ENCODE measurements at places on chromosomes 1 and 21.

DNA sequence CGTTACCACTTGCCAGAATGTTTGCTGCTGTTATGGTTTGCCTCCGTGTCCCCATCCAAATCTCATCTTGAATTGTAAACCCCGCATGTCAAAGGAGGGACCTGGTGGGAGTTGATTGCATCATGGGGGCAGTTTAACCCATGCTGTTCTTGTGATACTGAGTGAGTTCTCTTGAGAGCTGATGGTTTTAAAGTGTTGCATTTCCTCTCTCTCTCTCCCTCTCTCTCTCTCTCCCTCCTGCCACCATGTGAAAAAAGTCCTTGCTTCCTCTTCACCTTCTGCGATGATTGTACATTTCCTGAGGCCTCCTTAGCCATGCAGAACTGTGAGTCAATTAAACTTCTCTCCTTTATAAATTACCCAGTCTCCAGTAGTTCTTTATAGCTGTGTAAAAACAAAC is 44.4 kb downstream of the CFHR5 start:
- DNase-seq = no peak

DNA sequence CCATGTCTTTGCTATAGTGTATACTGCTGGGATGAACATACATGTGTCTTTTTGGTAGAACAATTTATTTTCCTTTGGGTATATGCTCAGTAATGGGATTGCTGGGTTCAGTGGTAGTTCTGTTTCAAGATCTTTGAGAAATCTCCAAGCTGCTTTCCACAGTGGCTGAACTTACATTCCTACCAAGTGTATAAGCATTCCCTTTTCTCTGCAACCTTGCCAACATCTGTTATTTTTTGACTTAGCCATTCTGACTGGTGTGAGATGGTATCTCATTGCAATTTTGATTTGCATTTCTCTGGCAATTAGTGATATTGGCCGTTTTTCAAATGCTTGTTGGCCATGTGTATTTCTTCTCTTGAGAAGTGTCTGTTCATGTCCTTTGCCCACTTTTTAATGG is 37.5 kb upstream of the ANGPTL1 start:
- DNase-seq = no peak

- no peak for DNase-seq
Observed at GRCh38 chr1:27831568-27832410, 1.2 kb downstream of the PPP1R8 start.

- DNase-seq = no peak
Observed at GRCh38 chr1:16351456-16351993, 755 bp downstream of the FBXO42 start.

- DNase-seq = no peak
Observed at GRCh38 chr1:67983867-67984266, 66.6 kb downstream of the DIRAS3 start.

DNA sequence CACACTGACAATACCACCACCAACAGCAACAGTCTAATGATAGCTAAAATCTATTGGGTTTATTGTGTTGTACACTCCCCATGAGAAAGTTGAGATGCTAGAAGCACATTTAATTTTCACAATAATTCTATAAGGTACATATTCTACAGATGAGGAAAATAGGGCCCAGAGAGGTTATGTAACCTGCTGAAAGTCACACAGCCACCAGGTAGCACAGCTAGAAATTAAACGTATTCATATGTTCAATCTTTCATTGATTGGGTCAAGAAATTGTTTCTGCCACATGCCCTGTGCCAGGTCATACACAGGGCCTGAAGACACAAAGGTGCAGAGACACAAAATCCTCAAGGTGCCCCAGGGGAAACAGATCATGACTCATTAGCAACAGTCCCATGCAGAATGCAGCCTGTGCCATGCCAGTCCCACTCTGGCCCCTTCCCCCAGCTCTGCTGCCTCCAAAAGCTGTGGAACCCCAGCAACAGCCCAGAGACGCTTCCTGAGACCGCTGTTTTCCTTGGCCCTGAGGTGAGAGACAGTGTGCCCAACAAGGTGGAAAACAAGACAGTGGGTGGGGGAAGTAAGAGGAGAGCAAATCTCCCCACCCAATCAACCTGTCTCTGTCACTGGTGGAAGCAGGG is 32.1 kb downstream of the GJA4 start:
- DNase-seq = no peak

DNA sequence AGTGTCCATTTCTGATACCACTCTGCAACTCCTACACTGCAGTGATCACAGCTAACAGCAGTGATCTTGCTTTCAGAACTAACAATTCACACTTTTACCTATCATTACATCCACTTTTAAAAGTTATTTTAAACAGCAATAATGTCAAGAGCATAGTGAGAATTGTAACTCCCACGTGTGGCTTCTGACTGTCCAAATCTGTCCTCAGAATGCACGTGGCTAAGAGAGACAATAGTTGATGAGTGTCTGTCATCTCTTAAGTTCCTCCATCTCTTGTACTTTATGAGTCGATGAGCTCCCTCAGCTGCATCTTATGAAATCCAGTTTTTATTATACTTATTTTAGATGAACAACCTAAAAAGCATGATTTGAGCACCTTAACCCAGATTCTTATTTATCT is 16.5 kb upstream of the CFHR5 start:
- no peak for DNase-seq

DNA sequence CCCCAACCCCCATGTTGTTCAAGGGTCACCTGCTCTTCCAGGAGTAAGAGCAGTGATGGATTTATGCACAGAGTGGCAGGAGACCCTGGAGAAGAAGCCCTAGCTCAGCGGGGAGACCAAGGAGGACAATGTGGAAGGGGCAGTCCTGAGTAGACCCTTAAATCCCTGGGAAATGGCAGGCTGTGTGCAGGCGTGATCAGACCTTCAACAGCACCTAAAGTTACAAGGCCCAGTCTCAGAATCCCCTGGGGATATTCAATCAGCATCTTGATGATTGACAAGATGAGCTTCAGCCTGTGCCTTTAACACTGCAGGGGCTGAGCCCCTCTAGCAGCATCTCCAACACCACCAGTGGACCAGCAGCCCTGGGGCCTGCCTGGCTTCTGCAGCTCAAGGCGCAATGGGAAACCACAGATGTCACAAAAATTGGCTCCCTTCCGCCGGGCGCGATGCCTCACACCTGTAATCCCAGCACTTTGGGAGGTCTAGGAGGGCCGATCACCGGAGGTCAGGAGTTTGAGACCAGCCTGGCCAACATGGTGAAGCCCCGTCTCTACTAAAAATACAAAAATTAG is 60.4 kb downstream of the IRF2BP2 start:
- no peak for DNase-seq

GRCh38 chr21:42222386-42222785 is 3.4 kb downstream of the ABCG1 start:
- DNase-seq = no peak

DNA sequence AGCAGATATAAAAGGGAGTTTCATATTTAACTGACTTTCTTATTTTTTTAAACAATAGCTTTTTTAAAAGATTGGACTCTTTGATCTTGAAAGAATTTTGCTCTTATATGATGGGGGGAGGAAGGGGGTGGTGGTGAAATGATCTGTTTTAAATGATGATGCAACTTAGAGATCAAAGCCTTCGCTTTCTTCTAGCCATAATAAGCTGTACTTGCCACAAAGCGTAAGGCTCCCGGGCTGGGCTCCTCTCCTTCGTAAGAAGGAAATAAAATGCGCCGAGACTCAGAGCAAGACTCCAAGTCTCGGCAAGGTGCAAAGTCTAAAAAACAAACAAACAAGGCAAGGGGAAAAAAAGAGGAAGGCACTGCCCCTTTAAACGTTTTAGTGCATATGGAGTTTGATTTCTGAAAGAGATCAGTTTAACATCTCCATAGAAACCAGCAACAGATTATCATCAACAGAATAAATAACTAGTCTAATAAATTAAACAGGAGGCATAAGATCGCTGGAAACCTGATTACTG is 3.3 kb downstream of the CASZ1 start:
- DNase-seq = no peak

DNA sequence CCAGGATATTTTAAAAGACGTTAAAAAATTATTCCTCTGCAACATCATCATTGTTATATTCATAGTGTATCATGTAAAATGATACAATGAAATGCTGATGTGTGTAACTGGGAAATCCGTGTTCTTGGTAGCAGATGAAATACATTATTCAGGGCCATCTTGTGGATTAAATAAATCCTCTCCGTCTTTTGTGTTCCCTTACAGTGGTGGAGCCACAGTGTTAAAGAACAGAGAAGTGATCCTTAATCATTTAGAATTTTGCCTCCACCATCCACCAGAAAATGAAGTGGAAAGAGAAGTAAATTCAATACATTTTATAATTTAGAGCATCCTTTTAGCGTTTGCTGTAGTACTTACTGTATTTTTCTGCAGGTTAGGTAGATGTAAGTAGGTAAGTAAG is 1.3 kb downstream of the DYRK3 start:
- DNase-seq = no peak

- no peak for DNase-seq
Observed at GRCh38 chr21:20999659-21000058, 1.4 kb downstream of the NCAM2 start.

- DNase-seq = no peak
Observed at GRCh38 chr1:42784547-42784945, 245 bp upstream of the TMEM269 start.

DNA sequence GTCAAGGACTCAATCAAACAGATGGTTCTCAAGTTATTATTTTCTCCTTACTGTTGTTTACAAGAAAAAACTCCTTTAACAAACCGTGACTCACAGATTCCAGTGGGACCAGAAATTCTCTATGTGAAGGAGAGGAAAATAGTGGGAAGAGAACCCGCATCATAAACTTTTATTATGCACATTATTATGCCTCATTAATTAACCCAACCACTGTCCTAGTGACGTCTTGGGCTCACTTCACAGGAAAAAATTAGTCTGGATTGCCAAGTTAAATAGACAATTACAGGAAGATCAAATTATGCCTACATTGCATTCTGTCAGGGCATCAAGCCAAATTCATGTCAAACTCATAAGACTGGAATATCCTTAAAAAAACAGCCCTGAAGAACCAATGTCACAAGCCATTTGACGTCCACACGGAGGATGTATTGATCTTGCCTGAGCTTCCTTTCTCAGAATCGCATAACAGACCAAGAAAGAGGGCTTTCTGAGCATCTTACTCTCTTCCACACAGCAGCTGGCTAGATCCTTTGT is 347.8 kb downstream of the DUSP10 start:
- DNase-seq = no peak

DNA sequence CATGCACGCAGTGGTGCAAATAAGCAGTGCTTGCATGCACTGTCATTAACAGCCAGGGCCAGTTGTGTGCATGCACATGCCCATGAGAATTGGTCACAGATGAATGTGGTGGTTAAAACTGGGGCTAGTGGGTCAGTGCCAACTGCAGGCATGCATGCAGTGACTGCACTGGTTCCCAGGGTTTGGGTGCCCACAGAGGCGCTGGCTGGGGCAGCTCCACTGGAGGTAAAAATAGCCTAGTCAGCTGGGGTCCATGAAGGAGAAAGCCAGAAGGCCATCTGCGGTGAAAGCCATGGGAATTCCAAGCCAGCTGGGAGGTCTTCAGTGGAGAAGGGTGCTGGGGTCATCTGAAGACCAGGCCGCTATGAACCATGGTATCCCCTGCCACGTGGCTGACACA is 70.2 kb downstream of the SLC5A9 start:
- no peak for DNase-seq

DNA sequence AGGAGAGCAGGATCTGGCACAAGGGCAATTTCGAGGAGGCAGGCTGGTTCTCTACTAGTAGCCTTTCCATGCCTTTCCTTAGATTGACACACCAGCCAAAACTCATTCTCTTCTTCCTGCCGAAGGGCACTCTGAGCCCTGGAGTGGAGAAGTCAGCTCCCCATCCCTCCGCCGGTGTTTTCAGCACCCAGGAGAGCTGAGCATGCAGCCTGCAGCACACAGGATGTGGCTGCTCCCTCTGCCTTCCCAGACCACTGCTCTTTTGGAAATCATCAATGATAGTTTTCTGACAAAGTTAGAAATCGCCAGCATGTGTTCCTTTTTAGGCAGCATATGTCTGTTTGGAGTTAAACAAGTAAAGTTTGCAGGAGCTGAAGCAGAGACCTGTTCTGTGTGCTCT is 11.7 kb downstream of the RNU5D-1 start:
- no peak for DNase-seq

DNA sequence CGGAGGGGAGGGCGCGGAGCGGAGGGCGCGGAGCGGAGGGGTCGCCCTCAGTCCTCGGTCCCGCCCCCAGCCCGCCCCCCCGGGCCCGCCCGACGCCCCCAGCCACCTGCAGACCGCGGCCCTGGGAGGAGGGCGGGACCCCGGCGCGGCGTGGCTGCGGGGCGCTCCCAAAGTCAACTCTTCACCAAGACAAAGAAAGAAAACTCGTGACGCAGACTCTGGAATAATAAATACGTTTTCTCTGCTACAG is 1.2 kb downstream of the HES4 start:
- no peak for DNase-seq

DNA sequence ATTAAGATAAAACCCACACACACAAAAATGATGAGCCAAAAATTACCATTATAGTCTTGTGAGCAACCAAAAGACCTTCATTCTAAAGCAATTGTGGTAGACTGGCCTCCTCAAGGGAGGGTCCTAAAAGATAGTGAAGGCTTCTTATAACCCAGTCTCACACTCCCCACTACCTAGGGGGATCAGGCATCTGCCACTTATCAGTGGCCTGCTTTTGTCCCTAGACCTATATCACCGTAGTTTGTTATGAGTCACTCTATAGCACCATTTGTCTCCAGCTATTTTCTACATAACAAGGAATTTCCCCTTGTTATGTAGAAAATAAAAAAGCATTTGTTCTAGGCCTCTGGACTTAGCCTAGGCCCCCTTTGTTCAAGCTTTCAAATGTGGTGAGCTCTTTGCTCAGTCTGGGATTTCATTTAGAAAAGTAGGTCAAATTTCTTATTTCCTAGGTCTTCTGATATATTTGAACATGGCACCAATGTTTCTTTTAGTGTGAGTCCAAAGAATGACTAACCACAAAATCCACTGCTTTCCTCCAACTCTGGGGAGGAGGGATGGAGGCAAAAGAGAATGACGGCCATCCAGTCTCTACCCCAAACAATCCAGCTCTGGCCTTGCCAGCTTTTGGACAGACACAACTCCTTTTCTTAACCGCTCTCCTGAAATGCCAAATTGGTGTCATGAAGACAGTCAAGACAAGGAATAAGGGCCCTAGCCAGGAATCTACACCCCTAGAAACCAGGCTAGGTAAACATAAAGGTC is 8.9 kb downstream of the ADAR start:
- no peak for DNase-seq

GRCh38 chr1:109327285-109327684 is 20.5 kb upstream of the MYBPHL start:
- DNase-seq = no peak
